ENCODE measurements at places on chromosomes 1 and 21.

GRCh38 chr1:245025525-245025924, 129.3 kb upstream of the KIF26B start:
- DNase-seq: no peak

DNA sequence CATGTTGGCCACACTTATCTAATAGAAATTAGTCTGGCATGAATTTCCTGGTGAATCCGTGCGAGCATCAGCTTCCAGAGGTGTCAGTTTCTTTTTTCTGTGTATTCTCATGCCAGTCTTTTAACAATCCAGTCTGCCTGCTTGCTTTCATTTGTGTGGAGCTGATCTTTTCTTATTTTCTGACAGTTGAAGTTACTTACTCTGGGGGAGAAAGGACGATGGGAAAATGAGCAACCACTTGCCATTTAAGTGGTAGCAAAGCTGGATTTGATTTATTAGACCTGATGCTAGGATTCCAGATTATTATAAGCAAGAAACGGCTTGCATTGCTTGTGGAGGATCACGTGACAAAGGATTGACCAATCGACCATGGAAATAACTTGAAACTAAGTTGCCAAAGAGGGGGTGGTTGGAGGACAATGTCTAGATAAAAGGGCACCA, 24.3 kb upstream of the APP start:
- DNase-seq: no peak

DNA sequence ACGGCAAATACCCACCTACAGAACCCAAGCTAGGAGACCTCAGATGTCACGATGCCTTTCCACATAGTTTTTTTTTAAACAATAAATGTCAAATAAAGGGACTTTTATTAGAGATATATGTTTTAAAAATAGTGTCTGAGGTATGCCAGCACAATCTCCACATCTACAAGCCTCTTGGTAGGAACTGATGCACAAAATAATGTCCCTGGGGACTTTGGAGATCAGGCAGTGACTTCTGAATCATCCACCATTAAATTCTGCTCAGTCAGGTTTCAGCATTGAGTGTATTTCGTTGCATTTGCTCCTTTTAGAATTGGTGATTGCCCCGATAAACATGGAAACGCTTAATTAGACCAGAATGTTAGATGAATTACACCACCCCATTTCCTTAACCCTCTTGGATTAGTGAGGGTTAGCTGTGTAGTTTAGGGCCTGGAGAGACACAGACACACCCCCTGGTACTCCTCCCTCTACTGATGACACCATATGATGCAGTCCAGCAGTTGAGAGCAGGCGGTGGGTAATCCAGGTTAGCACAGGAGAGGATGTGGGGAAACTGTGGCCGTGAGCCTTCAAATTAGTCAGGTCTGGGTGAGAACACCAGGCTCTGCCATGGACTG, 33.6 kb downstream of the LGR6 start:
- no peak for DNase-seq

- DNase-seq: no peak
Measured at GRCh38 chr1:36705629-36706028, 222.9 kb upstream of the CSF3R start.

- DNase-seq: no peak
Measured at GRCh38 chr1:30405081-30405480, 318.3 kb downstream of the MATN1 start.

- DNase-seq: no peak
Measured at GRCh38 chr1:169487561-169487960, 1.8 kb upstream of the SLC19A2 start.

GRCh38 chr21:16034446-16035190, 304.8 kb downstream of the USP25 start:
- no peak for DNase-seq

DNA sequence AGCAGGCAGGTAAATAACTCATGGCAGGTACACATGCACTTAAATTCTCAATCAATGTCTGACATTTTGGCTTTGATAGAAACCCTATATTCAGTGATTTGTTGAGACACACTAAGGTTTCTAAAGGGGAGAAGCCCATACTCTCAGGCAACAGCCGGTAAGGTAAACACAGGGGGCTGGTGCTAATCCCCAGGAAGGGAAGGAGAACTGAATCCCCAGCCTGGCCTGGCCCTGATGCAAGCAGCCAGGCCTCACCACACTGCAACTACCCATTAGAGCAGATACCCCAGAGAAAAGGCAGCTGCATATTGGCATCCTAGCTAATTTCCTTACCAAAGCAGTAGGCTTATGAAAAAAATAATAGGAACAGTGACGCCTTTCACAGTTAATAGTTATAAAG, 116.5 kb upstream of the LRRC7 start:
- DNase-seq: no peak

Measured in stimulated activated CD4-positive, alpha-beta T cell treated with anti-CD3 and anti-CD28 coated beads, Interleukin-4, amount 100 ng/mL, for 4 hours (primary cell).